Right renal cortex interstitium (tissue), 3 donors: ENCODE measurements at places on chromosomes 12 and 14.

DNA sequence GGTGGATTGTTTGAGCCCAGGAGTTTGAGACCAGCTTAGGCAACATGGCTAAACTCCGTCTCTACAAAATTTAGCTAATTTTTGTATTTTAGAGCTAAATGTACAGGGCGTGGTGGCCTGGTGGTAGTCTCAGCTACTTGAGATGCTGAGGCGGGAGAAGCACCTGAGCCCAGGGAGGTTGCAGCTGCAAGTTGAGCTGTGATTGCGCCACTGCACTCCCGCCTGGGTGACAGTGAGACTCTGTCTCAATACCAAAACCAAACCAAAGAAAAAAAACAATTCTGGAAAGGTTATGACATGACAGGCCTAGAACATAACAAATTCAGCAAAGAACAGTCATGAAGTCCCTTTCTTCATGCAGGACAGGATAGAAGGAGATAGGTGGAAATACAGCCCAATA is 25.7 kb downstream of the WDR89 start:
- no peak for DNase-seq

DNA sequence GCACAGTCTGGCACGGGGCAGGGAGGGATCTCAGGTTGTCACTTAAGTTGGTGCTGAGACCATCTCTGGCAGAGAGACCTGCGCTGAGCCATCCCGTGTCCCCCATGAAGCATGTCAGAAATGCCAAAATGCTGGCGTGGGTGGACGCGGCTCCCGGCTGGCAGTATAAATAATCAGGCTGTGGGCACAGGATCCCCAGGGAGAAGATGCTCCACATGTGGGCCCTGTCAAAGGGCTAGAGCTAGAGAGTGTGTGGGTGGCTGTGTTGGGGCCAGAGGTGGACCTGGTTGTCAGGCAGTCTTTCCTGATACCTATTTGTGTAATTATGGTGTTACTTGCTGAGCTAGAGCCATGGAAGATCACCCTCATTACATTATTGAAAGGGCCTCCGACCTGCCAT is 189.5 kb downstream of the TSPAN9 start:
- DNase-seq: no peak

- DNase-seq: no peak
Measured at GRCh38 chr12:124566997-124567672, at the start of gene NCOR2. Gene NCOR2, minus strand, starts transcription at chr12:124567612. Its CDS starts 72,361 bp downstream, at chr12:124495251.

GRCh38 chr12:28585146-28585545 is 394.9 kb downstream of the CCDC91 start:
- DNase-seq: no peak

DNA sequence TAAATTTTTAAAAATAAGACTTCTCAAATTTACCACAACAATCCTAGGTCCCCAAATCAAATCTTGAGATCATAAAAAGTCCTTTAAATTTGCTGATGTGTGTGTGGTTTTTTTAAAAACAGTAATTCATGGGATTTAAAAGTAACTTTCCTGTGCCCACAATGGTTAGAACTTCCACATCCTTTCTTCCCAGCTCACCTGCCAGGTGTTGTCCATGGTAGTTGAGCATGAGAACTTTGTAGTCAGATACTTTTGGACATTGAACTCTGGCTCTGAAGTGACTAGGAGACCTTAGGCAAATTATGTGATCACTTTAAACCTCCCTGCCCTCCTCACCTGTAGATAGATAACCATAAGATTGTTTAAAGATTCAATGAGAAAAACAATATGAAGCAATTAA is 253.2 kb downstream of the NPAS3 start:
- DNase-seq: no peak

DNA sequence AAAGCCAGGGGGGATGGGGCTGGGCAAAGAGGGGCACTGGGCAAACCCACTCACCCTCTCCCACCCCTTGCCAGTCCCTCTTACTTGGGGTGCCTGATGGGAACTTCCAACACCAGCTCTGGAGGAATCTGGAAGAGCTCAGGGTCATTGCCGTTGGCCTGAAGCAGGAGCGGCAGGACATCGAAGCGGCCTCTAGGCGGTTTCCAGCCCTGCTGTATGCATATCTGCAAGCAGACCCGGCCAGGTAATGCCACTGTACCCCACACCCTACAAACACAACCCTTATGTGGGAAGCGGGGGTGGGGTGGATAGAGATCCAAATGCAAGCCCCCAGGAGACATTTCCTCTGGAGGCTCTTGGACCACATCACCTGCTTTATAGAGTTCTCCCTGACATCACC is 83.6 kb downstream of the NOS1 start:
- no peak for DNase-seq

GRCh38 chr12:106004289-106004688 is 134.5 kb downstream of the NUAK1 start:
- no peak for DNase-seq

- DNase-seq: no peak
Measured at GRCh38 chr12:80195074-80195726, 95.9 kb downstream of the OTOGL start.

DNA sequence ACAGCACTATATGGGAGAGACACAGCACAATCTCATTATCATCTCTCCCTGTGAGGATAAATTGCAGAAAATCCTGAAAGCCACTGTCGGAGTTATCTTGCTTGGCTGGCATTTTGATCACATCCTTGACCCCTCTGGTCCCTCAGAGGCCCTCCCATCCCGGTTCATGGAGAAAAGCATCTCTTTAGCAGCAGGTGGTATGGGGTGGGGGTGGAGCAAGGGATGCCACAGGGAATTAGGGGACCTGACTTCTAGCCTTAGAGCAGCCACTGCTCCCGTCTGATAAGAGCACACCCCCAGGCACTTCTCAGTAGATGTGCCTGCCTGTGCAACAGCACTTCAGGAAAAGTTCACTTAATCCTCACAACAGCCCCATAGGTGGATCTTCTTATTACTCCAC is 38.6 kb downstream of the GRIN2B start:
- DNase-seq: no peak

DNA sequence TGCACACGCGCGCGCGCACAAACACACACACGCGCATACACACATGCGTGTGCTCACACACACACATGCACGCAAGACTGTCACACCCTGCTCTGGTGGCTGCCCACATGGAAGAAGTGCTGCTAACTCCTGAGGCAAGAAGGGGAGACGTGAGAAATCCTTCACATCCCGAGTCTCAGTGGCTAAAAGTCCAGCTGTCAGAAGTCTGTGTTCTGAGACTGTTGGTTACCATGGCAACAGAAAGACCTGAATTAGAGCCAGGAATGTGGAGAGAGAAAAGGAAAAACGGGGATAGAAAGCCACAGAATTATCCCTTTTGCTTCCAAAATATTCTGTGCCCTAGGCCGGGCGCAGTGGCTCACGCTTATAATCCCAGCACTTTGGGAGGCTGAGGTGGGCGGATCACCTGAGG is 71.2 kb downstream of the PPFIBP1 start:
- DNase-seq: peak; percentile 78

GRCh38 chr14:89607453-89607852 is 190.4 kb upstream of the FOXN3 start:
- no peak for DNase-seq

- no peak for DNase-seq
Measured at GRCh38 chr12:49706351-49707127, 666 bp downstream of the FMNL3 start.

GRCh38 chr14:101628471-101628966 is 67.2 kb downstream of the DIO3 start:
- DNase-seq: peak; percentile 45

GRCh38 chr12:72522411-72522810 is 250.2 kb downstream of the TRHDE start:
- DNase-seq: no peak

DNA sequence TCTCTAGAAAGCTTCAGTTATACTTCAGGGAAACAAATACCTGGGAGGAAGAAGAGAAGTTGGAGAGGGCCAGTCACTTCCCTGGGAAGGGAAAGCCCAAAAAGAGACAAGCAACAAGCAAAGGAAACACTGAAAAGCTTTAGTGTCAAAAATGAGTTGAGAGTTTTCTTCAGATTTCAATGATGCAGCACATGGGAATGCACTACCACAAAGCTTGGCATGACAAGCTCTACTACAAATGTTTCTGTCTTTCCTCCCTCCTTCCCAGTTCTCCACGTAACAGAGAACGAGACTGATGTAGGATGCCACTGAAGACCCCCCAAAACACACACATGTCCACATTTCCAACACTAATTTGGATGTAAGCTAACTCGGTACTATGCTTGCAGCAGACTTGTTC is 26.8 kb upstream of the ADAMTS20 start:
- no peak for DNase-seq

DNA sequence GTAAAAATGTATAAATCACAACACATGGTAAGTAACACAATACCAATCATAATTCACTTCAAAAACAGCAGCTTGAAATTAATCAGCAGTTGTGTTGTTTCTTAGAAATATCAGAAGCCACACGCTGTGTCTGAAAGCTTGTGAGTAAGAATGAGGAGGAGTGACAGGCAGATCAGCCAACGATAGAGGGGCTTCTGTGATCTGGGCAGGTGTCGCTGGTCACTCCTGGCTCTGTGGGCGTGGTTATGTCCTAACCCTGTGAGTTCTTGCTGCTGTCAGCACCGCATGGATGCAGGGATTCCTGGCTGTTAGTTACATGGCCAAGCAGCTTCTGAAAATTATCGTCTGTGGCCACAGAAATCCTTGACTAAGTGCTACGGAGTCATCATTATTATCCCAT is 123.4 kb downstream of the SLC25A47 start:
- DNase-seq: no peak
